OCI-LY7 (cell line): ENCODE measurements at places on chromosomes 3 and 15.

- peak; percentile 3 for DNase-seq
These were observed 403.0 kb upstream of the ONECUT1 start for GRCh38 chr15:53193149-53193548.

DNA sequence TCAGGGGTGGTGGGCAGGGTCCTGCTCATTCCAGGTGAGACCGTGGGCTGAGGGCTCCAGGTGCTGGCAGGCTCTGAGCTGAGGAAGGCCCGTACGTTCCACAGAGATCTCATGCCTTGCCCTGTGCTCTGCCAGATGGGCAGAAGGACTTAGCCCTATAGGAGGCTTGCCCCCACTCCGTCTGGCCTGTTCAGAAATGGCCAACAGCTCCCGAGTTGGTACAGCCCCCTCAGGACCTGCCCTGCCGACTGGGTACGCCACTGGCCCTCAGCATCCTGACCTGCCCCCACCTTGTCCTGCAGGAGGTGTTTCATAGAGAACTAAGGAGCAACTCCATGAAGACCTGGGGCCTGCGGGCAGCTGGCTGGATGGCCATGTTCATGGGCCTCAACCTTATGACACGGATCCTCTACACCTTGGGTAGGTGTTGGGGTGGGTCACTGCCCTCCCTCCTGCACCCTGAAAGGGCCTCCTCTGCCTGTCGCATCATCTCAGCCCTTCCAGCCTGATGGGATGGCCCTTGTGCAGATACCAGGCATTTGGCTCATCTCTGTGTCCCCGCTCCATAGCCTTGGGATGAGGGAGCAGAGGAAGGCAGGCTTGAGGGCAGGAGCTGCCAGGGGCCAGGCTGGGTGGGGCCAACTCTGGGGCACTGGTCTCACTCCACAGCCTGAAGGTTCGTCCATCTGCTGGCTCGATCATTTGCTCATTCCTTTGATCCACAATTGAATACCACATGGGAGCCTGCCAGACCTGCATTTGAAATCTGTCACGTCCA lies 14.2 kb downstream of the TMEM43 start:
- DNase-seq = no peak

DNA sequence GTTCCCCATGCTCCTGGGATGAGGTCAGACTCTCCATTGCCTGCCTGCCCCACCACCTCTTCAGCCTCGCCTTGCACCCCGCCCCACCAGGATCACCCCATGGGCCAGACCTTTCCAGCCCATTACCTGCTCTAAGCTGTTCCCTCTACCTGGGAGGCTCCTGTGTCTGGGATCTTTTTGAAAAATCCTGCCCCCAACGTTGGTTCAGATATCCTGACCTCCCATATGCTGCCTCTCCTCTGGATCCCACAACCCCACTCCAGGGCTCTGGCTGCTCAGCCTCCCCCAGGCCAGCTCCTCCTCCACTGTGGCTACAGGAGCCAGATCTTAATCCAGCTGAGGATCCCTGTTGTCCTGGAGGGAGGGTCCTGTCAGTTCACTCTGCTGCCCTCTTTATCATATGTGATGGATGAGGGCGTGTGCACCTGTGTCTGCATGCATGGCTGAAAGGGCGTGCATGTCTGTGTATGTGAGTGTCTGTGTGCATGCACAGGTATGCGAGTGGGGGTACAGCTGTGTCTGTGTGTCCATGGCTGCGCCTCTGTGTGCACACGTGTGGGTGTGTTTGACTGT lies 21.7 kb upstream of the ALAS1 start:
- no peak for DNase-seq

DNA sequence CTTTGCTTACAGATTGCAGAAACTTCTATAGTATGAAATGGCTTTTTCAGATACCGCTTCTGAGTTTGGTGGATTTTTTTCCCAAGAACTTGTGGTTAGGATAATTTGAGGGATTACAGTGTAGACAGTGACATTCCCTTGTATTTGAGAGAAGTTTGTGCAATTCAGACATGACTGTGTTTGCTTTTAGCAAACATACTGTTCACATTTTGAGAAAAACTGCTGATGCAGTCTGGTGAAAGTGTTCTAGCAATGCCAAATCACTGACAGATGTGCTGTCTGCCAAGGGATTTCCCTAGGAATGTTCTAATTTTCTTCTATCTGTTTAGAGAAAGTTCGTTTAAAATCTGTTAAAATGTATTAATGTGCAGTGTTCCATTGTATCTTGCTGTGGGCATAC lies 652.6 kb downstream of the FHIT start:
- no peak for DNase-seq

GRCh38 chr15:85306946-85307686 lies 73.3 kb upstream of the AKAP13 start:
- DNase-seq = peak; percentile 32

- no peak for DNase-seq
These were observed 258.6 kb downstream of the KLF13 start for GRCh38 chr15:31585240-31585639.

DNA sequence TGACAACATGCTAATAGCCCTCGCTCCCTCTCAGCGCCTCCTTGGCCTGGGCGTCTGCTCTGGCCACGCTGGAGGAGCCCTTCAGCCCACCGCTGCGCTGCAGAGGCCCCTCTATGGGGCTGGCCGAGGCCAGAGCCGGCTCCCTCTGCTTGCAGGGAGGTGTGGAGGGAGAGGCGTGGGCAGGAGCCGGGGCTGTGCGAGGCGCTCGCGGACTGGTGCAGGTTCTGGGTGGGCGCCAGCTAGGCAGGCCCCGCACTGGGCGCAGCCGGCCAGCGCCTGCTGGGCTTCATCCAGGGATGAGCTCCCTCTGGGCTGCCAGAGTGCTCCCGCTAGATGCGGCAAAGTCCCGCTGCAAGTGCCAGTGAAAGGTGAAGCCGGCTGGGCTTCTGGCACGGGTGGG lies 21.0 kb upstream of the DNAJC13 start:
- no peak for DNase-seq

DNA sequence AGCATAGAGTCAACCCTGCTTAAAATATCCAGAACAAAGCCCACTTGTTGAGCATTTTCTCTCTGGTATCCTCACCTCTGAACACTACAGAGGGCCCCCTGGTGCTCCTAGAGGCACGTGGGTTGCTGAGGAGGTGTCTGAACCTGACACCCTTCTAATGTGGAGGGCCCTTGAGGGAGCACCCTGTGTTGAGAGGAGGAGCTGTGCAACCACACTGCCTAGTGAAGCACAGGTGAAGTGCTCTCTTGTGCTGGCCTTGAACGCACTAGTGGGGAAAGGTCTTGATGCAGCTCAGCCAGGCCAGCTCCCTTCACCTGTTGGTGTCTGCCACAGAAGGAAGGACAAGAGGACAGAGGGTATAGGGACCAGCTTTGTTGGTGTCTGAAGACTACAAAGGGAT lies 51.9 kb downstream of the CCK start:
- no peak for DNase-seq

GRCh38 chr15:67186226-67186649 lies 68.2 kb downstream of the AAGAB start:
- no peak for DNase-seq

GRCh38 chr15:59945036-59945435 lies 59.1 kb upstream of the FOXB1 start:
- DNase-seq = no peak

- DNase-seq = no peak
These were observed 40.1 kb upstream of the PDCD6IP start for GRCh38 chr3:33758281-33758680.

DNA sequence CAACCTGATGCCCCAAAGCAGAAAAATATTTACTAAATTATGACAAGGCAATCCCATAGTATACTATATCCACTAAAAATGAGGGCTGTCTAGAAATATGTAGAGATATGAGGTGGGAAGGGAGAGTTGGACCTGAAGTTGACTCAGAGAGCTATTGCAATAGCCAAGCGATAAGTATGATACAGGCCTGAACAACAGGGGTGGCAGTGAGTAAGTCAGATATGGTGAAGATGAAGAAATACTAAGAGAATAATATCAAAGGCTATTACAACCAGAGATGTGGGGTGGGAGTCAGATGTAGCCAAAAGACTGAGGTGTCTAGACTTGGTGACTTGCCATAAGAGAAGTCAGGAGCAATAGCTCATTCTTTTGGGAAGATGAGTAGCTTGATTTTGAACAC lies 9.2 kb downstream of the HSPBAP1 start:
- no peak for DNase-seq

DNA sequence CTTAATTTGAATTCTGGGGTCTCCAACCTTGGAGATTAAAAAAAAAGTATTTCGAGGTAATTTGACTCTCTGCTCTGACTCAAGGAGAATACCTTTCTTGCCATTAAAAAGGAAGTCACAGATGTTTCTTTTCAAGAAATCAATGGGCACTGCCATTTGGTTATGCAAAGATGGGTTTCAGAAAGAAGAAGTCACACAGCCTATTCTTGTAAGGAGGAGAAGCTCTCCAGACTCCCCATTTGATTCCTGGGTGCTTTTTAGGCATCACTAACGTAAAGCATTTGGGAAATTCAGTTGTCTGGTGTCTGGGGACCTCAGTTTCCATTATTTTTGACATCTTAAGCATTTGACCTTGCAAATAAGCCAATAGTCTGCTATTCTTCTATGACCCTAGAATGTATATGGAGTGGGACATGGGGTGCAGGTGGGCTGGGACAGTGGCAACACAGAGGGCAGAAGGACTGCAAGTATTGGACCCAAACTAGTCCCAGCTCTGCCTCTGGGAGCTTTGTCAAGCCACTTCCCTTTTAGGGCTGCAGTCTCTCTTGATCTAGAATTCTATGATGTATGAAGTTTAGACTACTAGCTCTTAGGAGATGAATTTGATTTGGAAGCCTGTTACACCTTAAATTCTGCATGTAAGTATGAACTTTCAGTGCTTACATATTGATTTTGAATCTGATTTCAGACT lies 27.8 kb downstream of the IL5RA start:
- peak; percentile 30 for DNase-seq

- DNase-seq = no peak
These were observed 33.7 kb downstream of the PRR20G start for GRCh38 chr3:127254033-127254644.

GRCh38 chr3:136068708-136069107 lies 103.2 kb downstream of the PPP2R3A start:
- DNase-seq = no peak

GRCh38 chr3:71998995-71999673 lies 214.2 kb upstream of the PROK2 start:
- no peak for DNase-seq

DNA sequence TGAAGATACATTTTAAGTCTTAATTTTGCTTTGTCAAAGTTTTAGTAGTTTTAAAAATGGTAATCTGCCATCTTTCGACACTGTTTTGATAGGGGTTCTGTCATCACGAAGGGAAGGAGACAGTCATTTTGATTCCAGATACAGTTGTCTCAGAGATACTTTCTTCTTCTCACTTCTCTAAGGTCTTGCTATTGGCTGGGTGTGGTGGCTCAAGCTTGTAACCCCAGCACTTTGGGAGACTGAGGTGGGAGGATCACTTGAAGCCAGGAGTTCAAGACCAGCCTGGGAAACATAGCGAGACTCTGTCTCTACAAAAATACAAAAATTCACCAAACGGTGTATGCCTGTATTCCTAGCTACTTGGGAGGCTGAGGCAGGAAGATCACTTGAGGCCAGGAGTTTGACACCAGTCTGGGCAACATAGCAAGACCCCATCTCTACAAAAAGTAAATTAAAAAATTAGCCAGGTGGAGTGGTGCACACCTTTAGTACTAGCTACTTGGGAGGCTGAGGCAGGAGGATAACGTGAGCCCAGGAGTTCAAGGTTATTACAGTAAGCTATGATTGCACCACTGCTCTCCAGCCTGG lies 3.3 kb downstream of the RAB8B start:
- no peak for DNase-seq

- DNase-seq = no peak
These were observed 14.9 kb downstream of the TMOD2 start for GRCh38 chr15:51766341-51766740.

GRCh38 chr3:128155616-128156360 lies 2.5 kb downstream of the EEFSEC start:
- DNase-seq = no peak

- DNase-seq = no peak
These were observed 142.8 kb downstream of the IGF1R start for GRCh38 chr15:98791046-98791701.

DNA sequence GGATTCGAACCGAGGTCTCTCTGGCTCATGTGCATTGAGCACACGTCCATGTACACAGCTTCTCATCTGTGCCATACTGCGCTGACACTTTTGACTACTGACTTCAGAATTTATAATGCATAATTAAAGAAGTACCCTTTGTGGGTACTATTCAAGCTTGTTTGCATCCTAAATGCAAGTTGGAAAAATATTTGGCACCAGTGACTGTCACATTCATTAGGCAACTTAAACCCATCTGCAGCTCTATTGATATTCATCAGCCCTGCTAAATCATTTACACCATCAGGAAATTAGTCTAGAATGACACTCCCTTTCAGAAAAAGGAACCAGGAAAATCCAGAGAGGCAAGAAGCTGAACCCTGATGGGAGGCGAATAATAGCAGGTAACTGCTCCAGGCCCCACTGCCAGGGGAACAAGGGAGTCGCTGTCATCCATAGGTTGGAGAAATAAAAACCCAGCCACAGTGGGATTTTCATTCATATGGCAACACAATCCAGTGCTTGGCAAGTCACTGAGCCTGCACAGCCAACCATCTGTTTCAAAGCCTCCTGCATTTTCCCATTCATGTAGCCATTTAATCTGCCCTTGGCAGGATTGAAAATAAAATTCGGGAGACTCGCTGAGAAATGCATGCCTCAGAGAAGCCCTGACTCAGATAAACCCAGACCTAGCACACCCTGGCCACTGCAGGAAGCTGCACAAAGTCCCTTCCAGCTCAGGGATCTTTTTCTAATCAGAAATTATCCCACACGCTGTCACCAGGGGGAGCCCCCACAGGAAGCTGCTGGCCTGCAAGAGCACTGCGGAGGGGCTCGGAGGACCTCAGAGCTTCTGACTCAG lies 103.0 kb upstream of the VEPH1 start:
- peak; percentile 58 for DNase-seq

GRCh38 chr15:88073391-88073691 lies 183.2 kb downstream of the NTRK3 start:
- DNase-seq = no peak

DNA sequence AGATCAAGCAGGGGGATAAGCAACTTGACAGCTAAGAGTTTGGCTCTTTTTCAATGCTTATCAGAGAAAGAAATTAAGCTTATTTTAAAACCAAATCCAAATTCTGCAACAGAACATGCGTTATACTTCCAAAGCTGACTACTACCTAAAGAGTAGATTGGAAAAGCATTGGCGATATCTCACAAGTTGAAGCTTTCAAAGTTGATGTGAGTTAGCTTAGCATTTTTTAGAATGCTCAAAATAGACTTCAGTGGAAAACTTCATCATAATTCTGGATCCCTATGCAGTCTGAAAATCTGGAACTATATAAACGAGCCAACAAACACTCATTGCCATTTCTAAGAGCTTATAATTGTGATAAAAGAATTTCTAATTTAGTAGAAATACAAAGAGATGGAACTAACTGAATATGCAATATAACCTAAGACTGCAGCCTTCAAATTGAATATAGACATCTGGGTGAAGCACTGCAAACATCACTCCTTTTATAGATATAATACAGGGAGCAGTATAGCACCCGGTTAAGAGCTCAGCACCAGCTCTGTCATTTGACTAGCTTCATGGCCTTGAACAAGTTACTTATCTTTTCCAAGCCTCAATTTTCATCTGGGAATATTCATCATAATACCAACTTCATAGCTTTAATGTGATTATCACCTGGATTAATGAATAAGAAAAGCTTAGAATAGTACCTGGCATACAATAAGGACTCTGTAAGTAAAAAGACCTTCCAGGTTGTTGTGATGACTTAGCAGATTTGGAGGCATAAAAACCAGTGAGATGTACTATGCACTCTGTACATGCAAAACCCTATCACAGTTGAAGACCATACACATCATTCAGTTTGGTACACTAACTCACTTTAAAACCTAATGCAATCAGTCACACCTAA lies 242.7 kb upstream of the TTC14 start:
- DNase-seq = no peak

GRCh38 chr3:78337801-78338211 lies 1297.9 kb downstream of the ROBO2 start:
- no peak for DNase-seq
